Caki2 (cell line): ENCODE measurements at places on chromosomes 6 and 20. TPM values are rescaled to one million over a fixed set of nuclear protein-coding genes. Genes with fewer than 3 reads are reported as not detected.

Gene REM1
- not detected in 2 replicates for total RNA-seq

DNA sequence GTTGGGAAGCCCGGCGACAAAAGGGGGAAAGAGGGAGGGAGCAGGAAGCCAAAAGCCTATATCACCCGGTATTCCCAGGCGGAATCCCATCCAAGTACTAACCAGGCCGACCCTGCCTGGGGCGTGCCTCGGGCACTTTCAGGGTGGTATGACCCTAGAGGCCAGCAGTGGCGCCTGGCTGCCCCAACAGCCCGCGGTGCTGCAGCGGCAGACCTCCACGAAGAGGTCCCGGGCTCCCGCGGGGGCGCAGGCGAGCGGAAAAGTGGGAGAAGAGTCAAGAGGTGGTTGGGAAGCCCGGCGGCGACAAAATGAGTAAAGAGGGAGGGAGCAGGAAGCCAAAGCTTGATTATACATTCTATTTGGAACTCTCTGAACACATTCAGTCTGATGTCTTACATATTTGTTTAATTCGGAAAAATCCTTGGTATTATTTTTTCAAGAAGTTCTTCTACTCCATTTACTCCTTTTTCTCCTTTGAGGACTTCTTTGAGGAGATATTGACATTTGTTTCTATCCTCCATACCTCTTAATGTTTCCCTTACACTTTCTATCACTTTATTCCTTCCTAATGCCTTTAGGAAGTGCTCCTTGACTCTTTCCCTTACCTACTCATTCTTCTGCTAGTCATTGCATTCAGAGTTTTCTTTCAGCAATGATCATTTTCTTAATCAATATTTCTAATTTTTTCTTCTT, 11.5 kb downstream of the TREML4 start:
- DNase-seq: no peak

GRCh38 chr6:166724576-166724975, 97.5 kb upstream of the RPS6KA2 start:
- DNase-seq: no peak

- peak; percentile 35 for DNase-seq
These were observed 193.0 kb upstream of the ZNF217 start for GRCh38 chr20:53786445-53787267.

DNA sequence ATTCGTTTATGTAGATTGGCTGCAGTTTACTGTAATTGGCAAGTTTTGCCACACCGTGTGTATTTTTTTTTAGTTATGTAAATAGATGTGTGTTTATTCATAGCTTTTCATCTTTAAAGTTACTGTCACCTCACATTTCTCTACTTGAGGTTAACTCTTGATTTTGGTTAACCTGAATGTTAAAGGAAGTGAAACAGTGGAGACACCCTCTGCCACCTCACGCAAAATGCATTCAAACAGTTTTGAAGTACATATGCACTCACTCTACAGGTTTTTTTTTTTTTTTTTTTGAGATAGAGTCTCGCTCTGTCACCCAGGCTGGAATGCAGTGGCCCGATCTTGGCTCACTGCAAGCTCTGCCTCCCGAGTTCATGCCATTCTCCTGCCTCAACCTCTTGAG, 17.7 kb downstream of the OR2A4 start:
- no peak for DNase-seq

DNA sequence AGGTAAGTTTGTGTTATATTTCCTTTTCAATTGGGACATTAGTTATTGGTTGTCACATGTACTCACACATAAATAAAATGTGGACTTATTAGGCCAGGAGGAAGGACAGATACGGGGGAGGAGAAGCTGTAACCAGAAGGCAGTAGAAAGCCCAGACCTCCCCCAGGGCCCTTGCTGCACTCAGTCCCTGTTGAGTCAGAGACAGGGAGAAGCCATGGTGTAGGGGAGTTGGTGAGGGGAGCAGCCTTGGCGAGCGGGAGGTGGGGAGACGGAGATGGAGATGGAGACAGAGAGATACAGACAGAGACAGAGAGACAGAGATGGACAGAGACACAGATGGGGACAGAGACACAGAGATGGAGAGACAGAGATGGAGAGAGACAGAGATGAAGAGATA, 263.2 kb downstream of the DLL1 start:
- DNase-seq: no peak

Gene MACROD2
- 0.26 and 3.4 TPM in 2 replicates for total RNA-seq

- no peak for DNase-seq
These were observed 123.8 kb upstream of the DOK5 start for GRCh38 chr20:54351371-54352136.

Gene RAET1G
- not detected in 2 replicates for total RNA-seq

- no peak for DNase-seq
These were observed 31.8 kb upstream of the RSPO4 start for GRCh38 chr20:1033751-1034414.

DNA sequence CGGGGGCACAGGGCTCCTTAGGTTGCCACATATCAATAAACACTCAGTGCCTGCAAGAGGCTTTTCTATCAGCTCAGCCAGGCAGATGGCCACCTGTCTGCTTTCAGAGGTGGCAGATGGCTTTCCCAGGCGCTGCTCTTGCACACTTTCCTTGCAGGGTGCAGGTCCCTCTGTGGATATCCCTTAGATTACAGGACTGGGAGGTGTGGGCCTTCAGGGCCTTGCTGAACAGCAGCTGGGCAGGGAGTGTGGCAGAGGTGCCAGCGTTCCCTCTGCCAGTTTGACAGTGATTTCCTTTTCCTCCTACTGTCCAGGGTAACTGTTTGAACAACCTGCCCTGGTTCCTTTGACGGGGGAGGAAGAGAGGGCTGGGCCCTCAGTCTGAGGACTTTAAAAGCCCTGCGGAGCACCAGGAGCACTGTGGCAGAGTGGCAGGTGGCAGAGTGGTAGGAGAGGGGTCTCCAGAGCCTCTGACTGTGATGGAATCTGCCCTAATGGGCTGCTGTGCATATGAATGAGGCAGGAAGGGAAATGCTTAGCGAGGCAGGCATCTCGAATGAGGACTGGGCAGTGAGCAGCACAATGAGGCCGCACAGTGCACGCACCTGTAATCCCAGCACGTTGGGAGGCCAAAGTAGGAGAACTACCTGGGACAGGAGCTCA, 34.2 kb downstream of the ABHD12 start:
- DNase-seq: no peak

DNA sequence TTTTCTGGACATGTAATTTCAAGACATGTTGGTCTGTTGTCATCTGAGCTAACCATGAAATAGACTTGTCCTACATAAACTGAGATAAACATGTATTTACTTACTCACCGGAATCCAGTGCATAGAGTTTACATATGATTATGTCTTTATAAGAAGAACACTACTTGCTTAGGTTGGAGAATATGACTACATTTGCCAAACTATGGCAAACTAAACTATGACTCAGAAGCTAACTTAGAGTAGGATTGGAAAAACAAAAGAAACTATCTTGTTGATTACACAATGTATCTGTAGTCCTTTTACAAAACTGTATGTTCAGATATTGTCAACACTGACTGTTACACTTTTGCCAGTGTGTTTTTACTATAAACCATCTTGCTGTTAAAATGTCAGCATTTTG, 113.3 kb downstream of the CRYBG1 start:
- no peak for DNase-seq

Gene SOX4
- total RNA-seq: 77.4 and 81.8 TPM in 2 replicates

GRCh38 chr6:114764866-114765265, 422.0 kb upstream of the HS3ST5 start:
- DNase-seq: no peak

DNA sequence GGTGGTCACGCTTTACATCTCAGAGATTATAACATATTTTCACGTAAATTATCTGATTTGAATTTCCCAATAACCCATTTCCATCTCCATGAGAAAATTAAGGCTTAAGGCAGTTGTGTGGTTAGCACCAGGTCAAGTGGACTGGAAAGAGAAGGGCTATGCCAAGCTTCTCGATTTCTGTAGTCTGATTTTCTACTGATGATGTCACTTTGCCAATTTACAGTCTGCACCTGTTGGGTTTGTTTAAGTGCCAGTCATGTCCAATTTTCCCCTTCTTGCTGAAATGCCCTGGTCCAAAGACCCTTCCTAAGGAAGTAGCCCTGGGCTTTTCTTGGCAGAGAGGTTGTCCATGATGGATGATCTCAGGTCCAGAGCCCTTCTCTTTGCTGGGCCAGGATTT, 562.3 kb upstream of the BTBD3 start:
- no peak for DNase-seq

DNA sequence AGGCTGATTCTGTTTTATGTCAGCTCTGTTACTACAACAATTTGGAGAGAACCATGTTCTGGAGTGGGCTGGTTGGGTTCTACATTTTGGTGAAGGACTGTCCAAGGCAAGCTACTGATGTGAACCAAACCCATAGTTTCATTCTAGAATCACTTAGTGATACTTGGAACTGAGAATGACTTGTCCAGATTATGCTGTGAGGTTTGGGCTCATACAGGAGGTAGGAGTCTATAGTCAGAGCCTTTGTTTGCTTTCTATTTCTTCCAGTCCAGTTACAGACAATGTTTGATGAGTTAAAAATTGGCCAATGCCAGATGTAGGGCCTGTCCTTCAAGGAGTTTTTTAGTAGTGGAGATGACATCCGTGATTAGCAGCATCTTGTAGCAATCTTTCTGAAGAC, 97.9 kb downstream of the LRRC1 start:
- no peak for DNase-seq

DNA sequence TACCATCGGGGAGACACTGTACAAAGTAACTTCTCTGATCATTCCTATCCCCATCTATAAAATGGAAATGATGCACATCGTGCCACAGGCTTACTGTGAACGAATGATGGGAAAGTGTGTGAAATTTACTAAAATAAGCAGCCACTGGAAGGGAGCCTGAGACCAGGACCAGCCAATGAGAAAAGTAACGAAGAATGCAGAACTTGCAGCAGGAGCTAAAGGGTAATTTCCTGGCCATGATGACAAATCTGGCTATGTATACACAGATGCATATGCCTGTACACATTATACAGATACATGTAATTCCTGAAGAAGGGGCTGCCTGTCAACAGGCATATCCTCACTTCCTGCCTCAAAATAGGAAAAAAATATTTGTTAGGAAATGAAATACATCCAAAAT, 47.4 kb downstream of the GMDS start:
- no peak for DNase-seq

Gene MYH7B
- total RNA-seq: 0.03 TPM in 1 of 2 replicates, not detected in the other

DNA sequence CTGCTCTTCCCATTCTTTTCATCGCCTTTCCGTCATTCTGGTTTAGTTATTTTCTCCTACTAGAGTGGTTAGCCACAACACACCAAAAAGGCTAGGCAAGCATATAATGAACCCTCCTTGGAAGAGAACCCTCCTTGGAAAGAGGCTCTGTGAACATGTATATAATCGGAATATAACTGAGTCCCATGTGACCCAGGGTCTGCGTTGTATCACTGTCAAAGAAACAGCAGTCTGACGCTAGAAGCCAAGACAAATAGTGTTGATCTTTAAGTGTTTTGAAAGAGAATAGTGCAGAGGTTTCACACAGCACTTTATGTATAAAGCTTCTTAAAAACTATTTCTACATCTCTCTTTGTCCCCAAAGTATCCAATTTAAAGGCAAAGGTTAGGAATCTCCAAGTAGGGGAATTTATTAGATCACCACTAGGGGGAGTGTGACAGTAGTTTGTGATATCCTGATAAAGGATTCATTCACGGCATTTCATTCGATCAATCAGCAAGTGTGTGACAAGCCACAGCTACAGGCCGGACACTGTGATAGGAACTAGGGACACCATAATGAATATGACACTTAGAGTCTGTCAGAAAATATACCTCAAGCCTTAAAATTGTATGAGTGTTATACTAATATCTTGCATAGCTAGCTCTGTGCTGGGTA, 395.3 kb downstream of the CD109 start:
- DNase-seq: peak; percentile 24

DNA sequence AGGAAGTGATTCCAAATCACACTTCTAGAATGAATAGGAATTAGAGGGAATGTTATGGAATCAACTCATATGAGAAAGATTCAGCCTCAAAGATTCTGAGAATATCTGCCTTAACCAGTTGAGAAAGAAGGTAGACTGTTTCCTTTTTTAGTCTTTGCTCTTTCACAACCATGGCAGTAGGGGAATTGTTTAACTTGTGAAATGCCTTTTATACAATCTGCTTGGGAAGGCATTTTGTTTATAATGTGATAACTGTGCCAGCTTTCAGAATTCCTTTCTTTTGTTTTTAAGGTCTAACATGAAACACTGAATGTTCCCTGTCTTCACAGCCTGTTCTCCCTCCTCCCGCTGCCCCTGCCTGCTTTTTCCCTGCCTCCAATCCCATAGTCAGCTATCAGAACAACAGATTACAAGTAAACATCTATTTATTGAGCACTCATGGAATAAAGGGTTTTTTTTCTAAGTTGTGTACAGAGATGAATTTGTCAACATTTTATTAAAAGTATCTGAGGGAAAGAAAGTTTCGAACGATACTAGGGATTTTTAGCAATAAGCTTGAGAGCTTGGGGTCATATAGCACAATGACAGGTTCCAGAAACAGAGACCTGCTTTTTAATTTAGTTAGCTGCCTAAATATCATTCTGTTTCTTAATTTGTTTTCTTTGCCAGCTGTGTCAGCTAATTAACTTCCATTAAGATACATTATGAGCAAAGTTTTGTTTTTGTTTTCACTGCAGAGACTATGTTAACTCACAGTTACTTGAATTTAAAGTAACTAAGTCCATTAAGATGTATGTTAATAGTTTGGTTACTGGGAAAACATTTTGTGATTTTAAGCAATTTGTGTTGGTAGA, 28.3 kb upstream of the FBXO30 start:
- DNase-seq: no peak

GRCh38 chr6:4421837-4422236, 286.5 kb upstream of the ECI2 start:
- DNase-seq: no peak

Gene DLK2
- 0.07 TPM in 1 of 2 replicates, not detected in the other for total RNA-seq

Gene IMPG1
- total RNA-seq: not detected in 2 replicates

DNA sequence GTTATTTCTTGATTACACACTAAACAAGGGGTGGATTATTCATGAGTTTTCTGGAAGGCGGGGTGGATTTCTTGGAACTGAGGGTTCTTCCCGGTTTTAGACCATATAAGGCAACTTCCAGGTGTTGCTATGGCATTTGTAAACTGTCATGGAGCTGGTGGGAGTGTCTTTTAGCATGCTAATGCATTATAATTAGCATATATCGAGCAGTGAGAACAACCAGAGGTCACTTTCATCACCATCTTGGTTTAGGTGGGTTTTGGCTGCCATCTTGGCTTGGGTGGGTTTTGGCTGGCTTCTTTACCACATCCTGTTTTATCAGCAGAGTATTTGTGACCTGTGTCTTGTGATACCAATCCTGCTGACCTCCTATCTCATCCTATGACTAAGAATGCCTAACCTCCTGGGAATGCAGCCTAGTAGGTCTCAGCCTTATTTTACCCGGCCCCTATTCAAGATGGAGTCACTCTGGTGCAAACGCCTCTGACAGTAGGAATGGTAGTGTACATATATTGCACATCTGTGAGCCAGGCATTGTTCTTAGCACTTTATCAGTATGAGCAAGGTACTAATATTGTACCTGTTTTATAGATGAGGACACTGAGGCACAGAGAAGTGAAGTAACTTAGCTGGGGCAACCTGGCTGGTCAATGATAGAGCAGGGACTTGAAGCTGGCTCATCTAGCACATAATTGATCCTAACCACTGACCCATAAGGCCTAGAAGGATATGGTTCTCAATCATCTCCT, 203.7 kb downstream of the NFATC2 start:
- DNase-seq: no peak
